LoVo (cell line): ENCODE measurements at places on chromosomes 16 and 17.

DNA sequence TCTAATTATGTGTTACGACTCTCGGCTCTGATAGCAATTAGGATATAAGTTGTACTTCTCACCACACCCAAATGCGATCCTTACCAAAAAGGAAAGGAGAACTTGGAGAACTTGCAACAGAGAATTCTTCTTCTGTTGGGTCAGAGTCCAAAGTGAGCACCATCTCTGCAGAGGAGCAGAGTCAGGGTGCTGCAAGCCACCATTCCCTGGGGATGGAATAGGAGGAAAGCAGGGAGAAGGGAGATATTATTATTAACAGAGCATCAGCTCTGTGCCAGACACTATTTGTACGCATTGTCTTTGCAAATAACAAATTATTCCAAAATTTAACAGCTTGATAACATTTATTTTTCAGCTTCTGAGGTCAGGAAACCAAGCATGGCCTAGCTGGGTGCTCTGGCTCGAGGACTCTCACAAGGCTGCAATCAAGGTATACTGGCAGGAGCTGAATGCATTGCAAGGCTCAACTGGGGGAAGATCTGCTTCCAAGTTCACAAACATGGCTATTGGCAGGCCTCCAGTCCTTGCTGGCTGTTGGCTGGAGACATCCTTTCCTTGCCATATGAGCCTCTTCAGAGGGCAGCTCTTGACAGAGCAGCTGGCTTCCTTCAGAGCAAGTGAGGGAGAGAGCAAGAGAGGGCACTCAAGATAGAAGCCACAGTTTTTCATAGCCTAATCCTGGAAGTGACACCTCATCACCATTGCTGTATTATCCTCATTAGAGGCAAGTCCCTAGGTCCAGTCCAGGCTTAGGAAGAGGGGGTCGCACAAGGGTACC is 296.2 kb upstream of the CDH5 start:
- DNase-seq: no peak

DNA sequence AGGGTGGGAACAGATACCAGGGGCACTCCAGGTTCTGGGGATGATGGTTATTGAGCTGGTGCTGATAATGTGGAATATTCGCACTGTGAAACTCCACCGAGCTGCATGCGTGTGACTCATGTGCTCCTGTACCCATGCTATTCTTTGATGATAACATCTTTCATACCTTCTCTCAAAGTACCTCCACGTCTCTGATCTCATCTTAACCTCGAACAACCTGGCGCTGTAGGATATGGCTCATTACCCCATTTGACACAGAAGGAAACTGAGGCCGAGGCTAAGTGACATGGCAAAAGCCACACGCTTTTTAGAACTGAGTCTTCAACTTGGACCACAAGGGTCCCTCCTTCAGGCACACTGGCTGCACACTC is 30.2 kb upstream of the MRPS23 start:
- DNase-seq: no peak

DNA sequence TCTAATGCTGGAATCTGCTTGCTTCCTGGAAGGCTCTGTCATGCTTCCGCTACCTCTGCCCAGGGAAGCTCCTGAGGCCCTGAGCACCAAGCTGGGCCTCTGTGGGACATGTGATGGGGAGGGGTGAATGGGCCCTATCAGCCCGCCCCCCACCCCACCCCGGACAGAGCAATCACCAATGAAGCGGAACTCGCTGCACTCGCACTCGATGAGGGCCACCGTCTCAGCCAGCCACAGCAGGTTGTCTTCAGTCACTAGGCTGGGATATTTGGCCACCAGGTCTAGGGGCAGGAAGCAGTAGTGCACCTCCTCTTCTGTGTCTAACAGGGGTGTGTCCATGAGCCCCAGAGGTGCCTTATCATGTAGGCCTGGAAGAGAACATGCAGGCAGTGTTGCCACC is 23.6 kb downstream of the KCTD19 start:
- DNase-seq: no peak

- no peak for DNase-seq
These were observed 58.8 kb downstream of the CLEC19A start for GRCh38 chr16:19344224-19344801.

DNA sequence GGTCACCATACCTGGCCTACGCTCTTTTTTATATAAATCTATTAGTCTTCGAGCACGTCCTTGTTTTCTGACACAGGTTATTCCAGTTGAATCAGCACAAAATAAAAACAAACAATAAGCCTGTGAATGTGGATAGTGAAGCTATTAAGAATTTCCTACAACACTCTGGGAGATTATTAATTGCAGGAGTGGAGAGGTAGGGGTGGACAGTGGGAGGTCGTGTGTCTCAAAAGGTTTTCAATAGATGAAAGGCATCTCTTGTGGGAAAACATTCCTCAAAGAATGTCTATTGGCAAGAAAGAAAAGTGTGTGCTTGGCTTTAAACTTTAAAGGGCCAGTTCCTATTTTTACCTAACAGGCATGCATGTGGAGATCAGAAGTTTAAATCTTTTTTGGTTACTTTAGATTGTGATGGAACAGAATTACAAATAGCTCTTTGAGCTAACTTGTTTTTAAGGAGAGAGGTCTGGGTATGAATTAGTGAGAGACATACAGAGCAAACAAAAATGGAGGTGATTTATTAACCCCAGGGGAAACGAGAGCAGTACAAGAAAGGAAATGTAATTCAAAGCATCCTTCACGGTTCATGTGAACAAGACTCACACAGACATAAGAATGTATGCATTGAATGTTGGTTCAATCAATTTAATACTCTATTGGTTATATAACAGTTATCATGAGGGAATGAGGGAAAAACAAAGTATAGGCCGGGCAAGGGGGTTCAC is 9.0 kb downstream of the SMYD4 start:
- no peak for DNase-seq

DNA sequence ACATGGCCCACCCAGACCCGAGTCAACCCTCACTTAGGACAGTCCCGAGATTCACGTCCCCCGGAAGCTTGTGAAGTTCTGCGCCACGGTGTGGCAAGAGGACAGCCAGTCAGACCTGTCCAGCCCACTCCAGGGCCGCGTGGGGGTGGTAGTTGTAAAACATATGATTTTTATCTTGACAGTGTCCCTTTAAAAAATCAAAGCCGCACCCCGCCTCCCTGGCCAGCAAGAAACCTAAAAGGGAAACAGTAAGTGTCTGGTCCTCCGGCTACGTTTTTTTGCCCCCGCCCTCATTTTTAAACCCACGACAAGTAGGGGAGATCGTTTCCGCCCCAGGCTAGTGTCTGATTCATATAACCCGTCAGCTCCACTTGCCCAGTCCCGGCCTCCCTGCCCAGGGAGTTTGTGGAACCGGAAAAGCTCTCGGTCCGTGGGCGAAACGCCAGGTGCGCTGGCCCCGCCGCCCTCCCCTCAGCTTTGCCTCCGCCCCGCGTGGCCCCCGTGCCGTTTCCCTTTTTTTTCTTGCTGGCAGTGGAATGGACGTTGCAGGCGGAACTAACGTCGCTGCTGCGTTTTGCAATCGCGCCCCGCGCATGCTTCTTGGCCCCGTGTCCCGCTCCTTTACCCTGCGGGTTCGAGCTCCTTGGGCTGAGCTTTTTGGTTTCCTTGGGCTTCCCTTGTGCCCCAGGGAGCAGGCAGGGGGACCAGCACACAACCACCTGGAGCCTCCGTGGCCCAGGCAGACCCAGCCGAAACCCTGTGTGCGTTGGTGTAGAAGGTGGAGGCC is 13.3 kb upstream of the NUDT16L1 start:
- no peak for DNase-seq

DNA sequence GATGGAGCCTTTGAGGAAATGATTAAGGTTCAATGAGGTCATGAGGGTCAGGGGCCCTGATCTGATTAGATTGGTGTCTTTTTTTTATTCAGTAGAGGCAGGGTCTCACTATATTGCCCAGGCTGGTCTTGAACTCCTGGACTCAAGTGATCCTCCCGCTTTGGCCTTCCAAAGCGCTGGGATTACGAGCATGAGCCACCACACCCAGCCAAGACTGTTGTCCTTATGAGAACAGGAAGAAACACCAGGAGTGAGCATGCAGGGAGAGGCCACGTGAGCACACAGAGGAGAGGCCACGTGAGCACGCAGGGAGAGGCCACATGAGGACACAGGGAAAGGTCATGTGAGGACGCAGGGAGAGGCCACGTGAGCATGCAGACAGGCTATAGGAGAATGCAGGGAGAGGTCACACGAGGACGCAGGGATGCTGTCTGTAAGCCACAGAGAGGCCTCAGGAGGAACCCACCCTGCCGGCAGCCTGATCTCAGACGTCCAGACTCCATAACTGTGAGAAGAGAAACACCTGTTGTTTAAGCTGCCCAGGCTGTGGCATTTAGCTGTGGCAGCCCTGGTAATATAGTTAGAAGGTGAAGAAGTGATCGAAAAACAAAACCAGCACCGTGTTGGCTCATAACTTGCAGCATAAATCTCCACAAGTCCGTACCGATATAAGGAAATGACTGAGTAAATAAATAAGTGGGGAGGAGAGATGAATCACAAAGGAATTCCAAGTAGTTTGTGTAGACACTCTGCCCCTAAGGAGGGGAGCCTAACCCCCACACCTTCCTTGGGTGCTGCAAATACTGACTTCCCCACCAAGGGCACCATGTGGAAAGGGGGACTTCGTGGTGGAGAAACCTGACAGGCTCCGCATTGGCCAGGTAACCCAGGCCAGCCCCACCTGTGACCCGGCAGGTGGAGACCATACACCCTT is 14.6 kb upstream of the CSNK1D start:
- DNase-seq: peak; percentile 90

- DNase-seq: no peak
These were observed 6.5 kb downstream of the ABHD15 start for GRCh38 chr17:29560316-29560715.

- DNase-seq: no peak
These were observed 175.7 kb upstream of the ZKSCAN2 start for GRCh38 chr16:25433388-25433787.

GRCh38 chr16:75647112-75647491 is 363 bp downstream of the KARS1 start:
- peak; percentile 14 for DNase-seq

DNA sequence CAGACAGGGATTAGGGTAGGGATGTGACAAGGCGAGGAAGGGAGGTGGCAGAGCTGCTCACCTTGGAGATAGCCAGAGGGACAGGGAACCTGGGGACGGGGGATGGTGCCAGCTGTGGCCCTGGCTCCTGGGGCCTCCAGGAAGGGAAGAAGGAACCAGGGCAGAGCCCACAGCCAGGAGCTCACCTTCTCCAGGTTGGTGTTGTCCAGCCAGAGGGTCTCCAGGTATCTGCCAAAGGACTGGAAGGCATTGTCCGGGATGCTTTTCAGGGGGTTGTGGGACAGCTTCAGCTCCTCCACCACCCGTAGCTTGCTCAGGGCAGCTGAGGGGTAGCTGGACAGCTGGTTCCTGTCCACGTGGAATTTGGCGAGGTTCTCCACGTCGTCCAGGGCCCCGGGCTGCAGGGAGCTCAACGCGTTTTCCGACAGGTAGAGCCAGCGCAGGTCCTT is 801 bp downstream of the CHAD start:
- no peak for DNase-seq

GRCh38 chr16:86707581-86707980 is 129.2 kb downstream of the FOXL1 start:
- DNase-seq: no peak

DNA sequence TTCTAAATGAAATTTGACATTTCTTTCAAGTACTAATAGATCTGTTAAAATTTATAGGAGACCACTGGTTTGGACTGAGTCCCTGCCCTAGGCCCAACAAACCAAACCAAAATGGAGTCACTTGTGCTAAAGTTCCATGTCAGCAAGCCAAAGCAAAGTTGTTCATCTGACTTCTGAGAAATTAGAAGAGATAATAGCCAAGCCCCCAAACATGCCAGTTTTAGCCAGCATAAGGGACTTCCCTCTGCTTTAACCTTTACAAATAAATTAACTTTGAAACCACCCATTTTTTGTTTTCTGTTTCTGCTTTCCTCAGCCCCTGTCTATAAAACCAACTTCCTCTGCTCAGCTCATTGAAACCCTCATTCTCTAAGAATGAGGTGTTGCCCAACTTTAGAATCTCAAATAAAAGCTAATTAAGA is 18.9 kb downstream of the CDR2 start:
- DNase-seq: no peak

DNA sequence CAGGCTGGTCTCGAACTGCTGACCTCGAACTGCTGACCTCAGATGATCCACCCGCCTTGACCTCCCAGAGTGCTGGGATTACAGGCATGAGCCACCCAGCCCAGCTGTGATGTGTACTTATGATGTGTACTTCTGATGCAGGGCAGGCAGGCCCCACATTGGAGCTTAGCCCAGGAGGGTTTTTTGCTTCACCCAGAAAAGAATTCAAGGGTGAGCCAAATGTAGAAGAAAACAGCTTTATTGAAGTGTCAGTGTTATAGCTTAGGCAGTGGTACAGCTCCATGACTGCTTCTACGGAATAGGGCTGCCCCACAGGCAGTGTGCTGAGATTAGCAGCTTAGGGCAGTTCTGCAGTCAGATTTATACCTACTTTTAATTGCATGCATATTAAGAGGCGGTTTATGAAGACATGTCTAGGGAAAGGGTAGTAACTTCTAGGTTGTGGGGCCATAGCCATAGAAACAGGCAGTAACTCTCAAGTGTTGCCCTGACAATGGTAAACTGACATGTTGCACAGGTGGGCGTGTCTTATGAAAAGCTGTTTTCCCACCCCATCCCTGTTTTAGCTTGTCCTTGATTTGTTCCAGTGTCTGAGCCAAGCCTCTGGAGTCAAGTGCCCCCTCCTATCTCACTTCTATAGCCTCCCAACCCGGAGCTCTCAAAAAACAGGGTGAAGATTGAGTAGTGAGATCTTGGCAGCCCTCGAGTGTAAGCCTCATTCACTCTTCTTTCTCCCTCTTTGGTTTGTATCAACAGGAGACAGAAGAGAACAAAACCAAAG is 24.1 kb upstream of the POLR3E start:
- no peak for DNase-seq

GRCh38 chr16:1319041-1319440 is 9.6 kb downstream of the UBE2I start:
- no peak for DNase-seq

GRCh38 chr16:85778873-85779272 is 20.5 kb downstream of the EMC8 start:
- DNase-seq: no peak

- DNase-seq: no peak
These were observed 53.1 kb downstream of the METRNL start for GRCh38 chr17:83132251-83133081.
